ENCODE measurements at places on chromosomes 12 and 14. TPM values are rescaled to one million over a fixed set of nuclear protein-coding genes. Genes with fewer than 3 reads are reported as not detected.

The RFLNA gene
- 2.2 TPM for total RNA-seq

The NFATC4 gene
- total RNA-seq: 65.2 TPM

DNA sequence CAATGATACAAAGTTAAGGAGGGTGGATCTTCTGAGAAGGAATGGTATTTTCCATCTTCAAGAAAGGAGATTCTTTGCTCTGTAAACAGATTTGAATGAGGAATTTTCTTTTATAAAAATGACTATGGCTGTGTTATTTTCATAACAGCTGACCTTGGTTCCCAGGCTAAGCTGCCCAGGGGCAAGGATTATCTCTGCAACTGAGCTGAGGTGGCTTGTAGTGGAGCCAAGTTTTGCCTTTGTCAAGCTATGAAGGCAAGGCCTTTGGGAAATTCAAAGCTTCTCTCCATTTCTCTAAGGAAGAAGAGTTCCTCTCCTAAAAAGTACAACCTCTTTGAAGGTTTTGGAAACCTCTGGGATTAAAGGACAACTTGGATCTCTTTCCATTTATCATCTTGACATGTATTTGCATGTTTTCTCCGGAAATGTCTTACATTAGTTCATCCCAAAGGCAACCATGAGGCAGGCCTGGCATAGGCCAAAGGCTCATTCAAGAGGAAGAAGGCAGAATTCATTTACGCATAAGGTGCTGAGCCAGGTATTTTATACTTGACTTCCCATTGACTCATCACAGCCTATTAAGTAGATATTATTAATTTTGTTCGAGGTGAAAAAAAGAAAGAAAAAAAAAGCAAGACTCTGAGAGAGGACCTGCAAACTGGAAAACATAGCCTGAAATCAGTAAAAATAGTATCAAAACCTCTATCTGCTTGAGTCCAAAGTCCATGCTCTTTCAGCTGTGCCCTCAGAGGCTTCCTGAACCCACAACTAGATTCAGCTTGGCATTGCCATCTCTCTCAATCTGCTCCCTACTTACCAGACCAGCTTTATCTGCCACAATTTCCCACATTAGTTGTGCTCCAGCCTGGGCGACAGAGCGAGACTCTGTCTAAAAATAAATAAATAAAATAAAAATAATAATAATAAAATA lies 24.0 kb upstream of the CKAP4 start:
- no peak overlapping the region for H3K4me3 ChIP-seq
- no peaks in the 10 kb centered on the region for H3K27me3 ChIP-seq
- peak; percentile 8 for DNase-seq
- no peak overlapping the region for H3K27ac ChIP-seq

- H3K27ac ChIP-seq: no peak overlapping the region
- H3K27me3 ChIP-seq: no peaks in the 10 kb centered on the region
- no peak overlapping the region for H3K4me3 ChIP-seq
- no peaks in the 10 kb centered on the region for H3K36me3 ChIP-seq
- H3K4me1 ChIP-seq: no peaks in the 10 kb centered on the region
Observed at GRCh38 chr12:27123642-27124041, 41.3 kb upstream of the C12orf71 start.

DNA sequence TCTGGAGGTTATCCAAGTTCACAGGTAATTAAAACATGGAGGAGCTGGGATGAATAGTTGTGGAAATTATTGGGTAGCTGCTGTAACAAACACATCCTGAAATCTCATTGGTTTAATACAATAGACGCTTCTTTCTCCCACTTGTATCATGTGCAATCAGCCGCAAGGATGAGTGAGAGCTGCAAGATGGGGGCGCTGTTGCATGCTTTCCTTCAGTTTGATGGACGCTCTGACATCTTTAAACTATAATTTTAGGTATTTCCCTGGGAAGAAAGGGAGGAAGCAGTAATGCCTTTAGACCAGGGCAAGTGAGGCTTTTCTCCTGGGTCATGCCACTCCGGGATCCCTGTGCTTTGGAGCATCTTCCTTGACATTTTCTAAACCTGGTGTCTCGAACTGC lies 178.7 kb downstream of the PAWR start:
- no peaks in the 10 kb centered on the region for H3K36me3 ChIP-seq
- H3K27me3 ChIP-seq: no peaks in the 10 kb centered on the region
- no peak for DNase-seq
- no peak overlapping the region for H3K4me3 ChIP-seq

DNA sequence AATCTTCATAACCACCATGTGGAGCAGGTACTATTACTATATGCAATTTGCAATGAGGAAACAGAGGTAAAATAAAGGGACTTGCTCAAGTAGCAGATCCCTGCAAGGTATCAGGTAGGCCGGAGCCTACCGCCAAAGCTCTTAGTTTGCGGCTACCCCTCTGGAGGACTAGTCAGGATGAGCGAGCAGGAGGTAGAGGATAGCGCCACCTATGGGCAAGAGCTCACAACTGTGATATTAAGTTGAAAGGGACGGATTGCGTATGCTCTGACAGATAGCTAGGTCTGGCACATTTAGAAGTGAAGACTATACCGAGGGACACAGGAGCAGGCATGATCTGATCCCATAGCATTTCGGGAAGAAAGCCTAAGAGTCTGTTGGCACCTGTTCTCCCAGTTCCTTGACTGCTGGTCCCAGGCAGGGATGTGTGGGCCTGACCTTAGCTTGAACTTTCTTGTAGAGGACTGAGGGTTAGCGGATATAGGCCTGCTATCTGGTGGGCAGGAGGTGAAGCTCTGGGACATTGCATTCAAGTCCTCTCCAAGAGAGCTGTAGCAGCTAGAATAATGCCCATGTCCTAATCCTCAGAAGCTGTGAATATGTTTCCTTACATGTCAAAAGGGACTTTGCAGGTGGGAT lies 48.0 kb downstream of the SLC17A8 start:
- peak; percentile 55 for DNase-seq
- no peaks in the 10 kb centered on the region for H3K36me3 ChIP-seq
- no peak overlapping the region for H3K4me3 ChIP-seq

- H3K27ac ChIP-seq: peak overlapping the region; percentile 23
- H3K27me3 ChIP-seq: no peaks in the 10 kb centered on the region
- H3K36me3 ChIP-seq: peaks cover 31% of the 10 kb centered on the region
- peaks cover 72% of the 10 kb centered on the region for H3K4me1 ChIP-seq
Observed at GRCh38 chr12:11882301-11883019, 188.3 kb upstream of the BCL2L14 start.

DNA sequence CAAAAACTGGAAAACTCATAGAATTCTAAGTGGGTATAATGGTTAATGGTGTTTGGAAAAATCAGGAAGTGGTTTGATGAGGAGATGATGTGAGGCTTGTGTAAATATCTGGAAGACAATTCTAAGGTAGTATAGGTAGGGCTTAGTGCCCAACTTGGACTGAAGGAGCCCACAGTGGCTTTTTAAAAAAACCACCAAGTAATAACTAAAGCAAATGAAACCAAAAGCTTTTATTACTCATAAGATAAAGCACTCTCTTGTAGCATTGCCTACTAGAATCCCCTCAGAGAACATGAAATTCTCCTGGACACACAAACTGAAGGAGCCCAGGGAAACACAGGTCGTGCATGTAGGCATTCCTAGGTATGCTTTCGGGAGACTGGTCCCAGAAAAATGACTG lies 324.5 kb downstream of the NELL2 start:
- H3K4me1 ChIP-seq: no peaks in the 10 kb centered on the region
- no peak overlapping the region for H3K27ac ChIP-seq

GRCh38 chr14:105102893-105103292 lies 37.7 kb upstream of the GPR132 start:
- no peak overlapping the region for H3K4me3 ChIP-seq
- H3K27ac ChIP-seq: no peak overlapping the region
- H3K27me3 ChIP-seq: peaks cover 32% of the 10 kb centered on the region
- no peaks in the 10 kb centered on the region for H3K36me3 ChIP-seq
- H3K4me1 ChIP-seq: no peaks in the 10 kb centered on the region

GRCh38 chr12:24057920-24058476 lies 108.5 kb upstream of the SOX5 start:
- no peak for DNase-seq
- no peak overlapping the region for H3K27ac ChIP-seq
- H3K36me3 ChIP-seq: no peaks in the 10 kb centered on the region
- H3K4me1 ChIP-seq: peaks cover 8% of the 10 kb centered on the region

DNA sequence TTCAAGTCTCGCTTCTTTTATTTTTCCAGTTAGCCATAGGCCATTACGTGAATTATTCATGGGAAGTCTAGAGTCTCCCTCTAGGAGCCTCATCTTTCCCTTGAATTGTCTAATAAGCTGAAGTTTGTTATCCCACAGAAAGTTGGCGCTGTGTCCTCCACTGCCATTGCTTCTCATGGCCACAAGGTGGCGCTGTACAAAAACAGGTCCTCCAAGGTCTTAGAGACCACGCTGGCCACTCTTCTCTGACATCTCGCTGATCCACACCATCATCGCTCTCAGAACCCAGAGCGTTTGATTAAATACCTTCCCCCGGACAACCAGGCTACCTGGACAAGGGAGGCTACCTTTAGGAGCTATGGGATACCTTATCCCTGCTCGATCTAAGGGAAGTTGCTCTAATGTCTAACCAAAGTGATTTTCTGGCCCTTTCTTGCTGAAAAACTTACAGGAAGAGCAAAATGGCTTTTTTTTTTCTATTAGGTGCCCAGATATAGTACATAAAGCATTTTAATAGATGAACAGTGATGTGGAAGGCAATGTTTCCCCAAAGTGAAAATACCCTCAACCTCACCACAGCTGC lies 110.0 kb downstream of the CCDC60 start:
- no peak overlapping the region for H3K4me3 ChIP-seq
- no peaks in the 10 kb centered on the region for H3K36me3 ChIP-seq
- no peaks in the 10 kb centered on the region for H3K4me1 ChIP-seq

DNA sequence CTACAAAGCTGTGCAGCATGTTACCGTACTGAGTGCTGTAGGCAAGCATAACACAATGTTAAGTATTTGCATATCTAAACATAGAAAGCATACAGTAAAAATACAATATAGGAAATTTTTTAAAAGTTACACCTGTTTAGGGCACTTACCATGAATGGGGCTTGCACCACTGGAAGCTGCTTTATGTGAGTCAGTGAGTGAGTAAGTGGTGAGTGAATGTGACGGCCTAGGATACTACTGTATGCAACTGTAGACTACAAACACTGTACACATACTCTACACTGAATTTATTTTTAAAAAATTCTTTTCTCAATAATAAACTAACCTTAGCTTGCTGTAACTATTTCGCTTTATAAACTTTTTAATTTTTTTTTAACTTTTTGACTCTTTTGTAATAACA lies 82.1 kb upstream of the FSCB start:
- no peak for DNase-seq
- no peaks in the 10 kb centered on the region for H3K4me1 ChIP-seq
- no peaks in the 10 kb centered on the region for H3K27me3 ChIP-seq
- no peaks in the 10 kb centered on the region for H3K36me3 ChIP-seq
- H3K27ac ChIP-seq: no peak overlapping the region

DNA sequence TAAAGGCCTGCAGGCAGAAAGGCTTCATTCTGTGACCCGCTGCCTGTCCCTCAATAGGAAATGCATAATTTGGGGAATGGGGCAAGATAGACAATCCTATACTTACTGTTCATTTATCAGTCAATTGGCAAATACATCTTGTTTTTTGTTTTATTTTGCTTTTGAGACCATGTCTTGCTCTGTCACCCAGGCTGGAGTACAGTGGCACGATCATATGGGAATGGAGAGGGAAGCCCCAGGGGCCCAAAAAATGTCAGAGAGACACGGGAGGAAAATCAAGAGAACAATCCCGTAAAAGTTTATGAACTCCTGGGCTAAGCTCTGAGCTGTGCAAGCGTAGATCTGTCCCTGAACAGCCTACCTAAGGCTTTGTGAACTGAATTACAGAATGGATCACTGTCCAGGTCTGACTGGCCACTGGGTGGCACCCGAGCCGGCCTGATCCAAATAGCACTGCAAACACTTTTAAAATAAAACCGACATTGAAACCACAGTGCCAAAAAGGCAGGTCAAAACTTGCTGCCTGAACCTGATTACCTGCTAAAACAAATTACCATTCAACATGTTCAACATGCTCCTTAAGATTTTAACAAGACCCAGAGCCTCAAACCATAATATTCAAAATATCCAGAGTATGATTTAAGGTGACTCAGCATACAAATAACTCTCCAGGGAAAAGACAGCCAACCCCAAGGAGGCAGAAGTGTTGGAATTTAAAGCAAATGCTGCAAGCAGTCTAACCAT lies 11.8 kb downstream of the COPS7A start:
- H3K36me3 ChIP-seq: peaks cover 31% of the 10 kb centered on the region
- H3K27ac ChIP-seq: peak overlapping the region; percentile 50
- no peak for DNase-seq
- H3K4me3 ChIP-seq: no peak overlapping the region

- no peak overlapping the region for H3K4me3 ChIP-seq
- H3K27ac ChIP-seq: no peak overlapping the region
- H3K36me3 ChIP-seq: no peaks in the 10 kb centered on the region
- no peaks in the 10 kb centered on the region for H3K27me3 ChIP-seq
- DNase-seq: no peak
- H3K4me1 ChIP-seq: peaks cover 48% of the 10 kb centered on the region
Observed at GRCh38 chr12:120886199-120887018, 17.7 kb downstream of the SPPL3 start.

GRCh38 chr14:39467889-39468524 lies 35.8 kb upstream of the FBXO33 start:
- DNase-seq: no peak
- no peak overlapping the region for H3K27ac ChIP-seq
- no peaks in the 10 kb centered on the region for H3K4me1 ChIP-seq

DNA sequence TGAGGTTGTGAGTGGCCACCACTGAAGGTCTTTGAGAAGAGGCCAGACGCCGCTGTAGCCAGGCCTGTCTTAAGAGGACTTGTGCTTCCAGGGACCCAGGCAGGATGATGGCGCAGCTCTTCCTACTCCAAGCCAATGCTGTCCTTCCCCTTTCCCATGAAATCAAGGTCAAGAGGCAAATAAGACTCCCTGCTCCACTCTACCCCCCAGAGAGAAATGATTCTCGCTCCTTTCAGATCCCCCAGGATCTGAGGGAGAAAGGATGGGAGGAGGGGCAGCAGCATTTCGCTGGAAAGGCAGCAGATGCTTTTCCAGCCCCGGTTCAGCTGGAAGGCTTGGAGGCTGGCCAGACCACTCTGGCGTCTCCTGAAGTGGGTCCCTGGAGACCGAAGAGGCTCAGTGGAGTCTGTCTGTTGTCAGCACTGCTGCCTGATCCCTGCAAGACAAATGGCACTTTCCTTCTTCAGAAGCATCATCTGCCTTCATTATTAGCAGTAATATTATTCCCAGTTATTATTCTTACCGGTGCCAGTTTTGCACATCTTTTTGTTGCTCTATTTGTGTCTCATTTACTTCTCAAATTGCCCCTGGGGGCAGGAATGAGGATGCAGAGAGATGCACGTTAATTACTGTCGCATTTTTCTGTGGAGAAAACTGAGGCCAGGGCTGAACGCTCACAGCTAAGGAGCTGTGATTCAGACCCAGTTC lies 51.4 kb downstream of the C14orf132 start:
- H3K36me3 ChIP-seq: peaks cover 19% of the 10 kb centered on the region
- H3K4me3 ChIP-seq: no peak overlapping the region
- no peak overlapping the region for H3K27ac ChIP-seq

GRCh38 chr14:45970621-45971020 lies 681.0 kb downstream of the RPL10L start:
- no peak overlapping the region for H3K27ac ChIP-seq
- H3K27me3 ChIP-seq: no peaks in the 10 kb centered on the region
- no peaks in the 10 kb centered on the region for H3K4me1 ChIP-seq
- no peak overlapping the region for H3K4me3 ChIP-seq

GRCh38 chr14:100429537-100429936 lies 106.4 kb downstream of the SLC25A47 start:
- no peak overlapping the region for H3K27ac ChIP-seq

Data from esophagus muscularis mucosa (tissue), 4 donors.